Karpas-422 (cell line): ENCODE measurements at places on chromosomes 16 and 17.
A peak's percentile ranks its signal among the peaks of the same experiment; 100 is the strongest.

DNA sequence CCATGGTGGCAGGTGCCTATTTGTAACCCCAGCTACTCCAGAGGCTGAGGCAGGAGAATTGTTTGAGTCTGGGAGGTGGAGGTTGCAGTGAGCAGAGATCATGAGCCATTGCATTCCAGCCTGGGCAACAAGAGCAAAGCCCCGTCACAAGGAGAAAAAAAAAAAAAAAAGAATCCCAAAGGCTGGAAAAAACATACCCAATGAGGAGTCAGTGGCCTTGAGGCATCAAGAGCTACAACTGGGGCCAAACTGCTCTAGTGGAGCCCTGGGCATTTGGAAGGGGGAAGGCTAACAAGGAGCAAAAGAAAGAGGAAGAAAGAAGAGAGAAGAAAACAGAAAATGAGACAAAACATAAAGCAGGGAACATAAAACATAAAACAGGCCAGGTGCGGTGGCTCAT is 6.9 kb downstream of the CHST6 start:
- H3K36me3 ChIP-seq = no peaks in the 10 kb centered on the region
- H3K4me1 ChIP-seq = no peaks in the 10 kb centered on the region
- no peaks in the 10 kb centered on the region for H3K27me3 ChIP-seq
- H3K4me3 ChIP-seq = no peak overlapping the region
- no peak for DNase-seq

GRCh38 chr17:82134101-82134500 is 36.1 kb upstream of the FASN start:
- no peaks in the 10 kb centered on the region for H3K4me1 ChIP-seq
- no peak overlapping the region for H3K27ac ChIP-seq
- H3K27me3 ChIP-seq = no peaks in the 10 kb centered on the region
- no peak overlapping the region for H3K4me3 ChIP-seq

- H3K27ac ChIP-seq = no peak overlapping the region
- H3K27me3 ChIP-seq = no peaks in the 10 kb centered on the region
- no peak for DNase-seq
- no peaks in the 10 kb centered on the region for H3K4me1 ChIP-seq
- H3K4me3 ChIP-seq = no peak overlapping the region
- no peaks in the 10 kb centered on the region for H3K36me3 ChIP-seq
These were observed 29.3 kb downstream of the CRISPLD2 start for GRCh38 chr16:84848986-84849634.

- peaks cover 3% of the 10 kb centered on the region; the same call in 1 of the 2 replicates for H3K4me1 ChIP-seq
- no peak overlapping the region for H3K4me3 ChIP-seq
- H3K36me3 ChIP-seq = no peaks in the 10 kb centered on the region
- H3K27me3 ChIP-seq = no peaks in the 10 kb centered on the region
- DNase-seq = no peak
These were observed 14.8 kb downstream of the SNTB2 start for GRCh38 chr16:69201787-69202186.

GRCh38 chr16:68643847-68644246 is 1.3 kb upstream of the CDH3 start:
- no peak overlapping the region for H3K4me3 ChIP-seq
- H3K27ac ChIP-seq = no peak overlapping the region
- H3K36me3 ChIP-seq = no peaks in the 10 kb centered on the region
- no peak for DNase-seq

DNA sequence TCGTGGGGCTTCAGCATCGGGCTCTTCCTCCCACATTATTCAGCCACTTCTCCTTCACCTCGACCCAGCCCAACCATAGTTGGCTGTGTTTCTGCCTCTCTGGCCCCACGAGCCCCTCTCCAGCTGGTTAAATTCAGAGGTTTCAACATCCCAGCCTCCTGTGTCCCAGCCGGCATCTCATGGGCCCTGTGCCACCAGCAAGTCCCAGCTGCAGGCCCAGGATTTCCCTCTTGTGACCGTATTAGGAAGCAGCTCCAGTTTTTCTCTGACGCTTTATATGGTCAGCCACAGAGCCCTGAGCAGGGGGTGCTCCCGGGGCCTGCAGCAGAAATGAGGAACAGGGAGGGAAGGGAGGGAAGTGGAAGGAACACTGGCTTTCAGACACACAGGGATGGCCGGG is 27.4 kb downstream of the MYH11 start:
- no peak for DNase-seq
- no peak overlapping the region for H3K27ac ChIP-seq
- H3K4me3 ChIP-seq = no peak overlapping the region
- no peaks in the 10 kb centered on the region for H3K36me3 ChIP-seq

GRCh38 chr16:21634216-21634615 is 18.2 kb downstream of the IGSF6 start:
- no peaks in the 10 kb centered on the region for H3K4me1 ChIP-seq
- no peak overlapping the region for H3K27ac ChIP-seq
- no peak for DNase-seq
- no peaks in the 10 kb centered on the region for H3K27me3 ChIP-seq
- H3K36me3 ChIP-seq = peaks cover 2% of the 10 kb centered on the region

DNA sequence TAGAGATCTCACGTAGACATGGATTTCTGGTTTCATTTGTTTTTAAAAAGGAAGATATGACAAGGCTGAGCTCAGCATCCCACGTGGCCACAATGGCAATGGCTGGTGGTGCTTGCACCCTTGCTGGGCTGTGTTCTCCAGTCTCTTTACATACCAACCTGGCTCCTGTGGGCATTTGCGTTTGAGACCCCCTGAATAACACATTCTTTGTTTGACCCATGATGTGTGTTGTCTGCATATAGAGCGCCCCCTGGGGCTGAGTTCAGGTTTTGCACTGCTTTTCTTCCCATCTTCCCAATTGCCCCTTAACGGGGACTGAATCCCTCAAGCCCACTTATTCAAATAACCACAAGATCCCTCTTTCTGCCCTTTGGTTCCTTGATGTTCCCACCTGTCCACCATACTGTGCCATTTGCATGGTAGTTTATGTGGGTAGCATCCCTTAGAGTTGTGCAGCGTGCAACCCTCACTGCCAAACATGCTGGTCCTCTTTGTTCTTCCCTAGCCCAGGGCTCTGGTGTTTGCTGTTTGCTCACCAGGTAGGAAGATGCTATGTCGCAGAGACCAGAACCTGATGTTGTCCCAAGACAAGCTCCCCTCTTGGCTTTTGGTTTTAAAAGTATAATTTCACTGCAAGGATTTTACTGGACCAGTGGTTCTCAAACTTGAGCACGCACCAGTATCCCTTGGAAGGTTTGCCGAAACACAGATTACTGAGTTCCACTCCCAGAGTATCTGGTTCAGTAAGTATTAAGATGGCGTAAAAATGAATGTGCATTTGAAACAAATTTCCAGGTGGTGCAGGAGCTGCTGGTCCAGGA is 38.5 kb upstream of the NKD1 start:
- no peaks in the 10 kb centered on the region for H3K4me1 ChIP-seq
- no peak overlapping the region for H3K27ac ChIP-seq
- H3K36me3 ChIP-seq = no peaks in the 10 kb centered on the region
- DNase-seq = peak; percentile 76

DNA sequence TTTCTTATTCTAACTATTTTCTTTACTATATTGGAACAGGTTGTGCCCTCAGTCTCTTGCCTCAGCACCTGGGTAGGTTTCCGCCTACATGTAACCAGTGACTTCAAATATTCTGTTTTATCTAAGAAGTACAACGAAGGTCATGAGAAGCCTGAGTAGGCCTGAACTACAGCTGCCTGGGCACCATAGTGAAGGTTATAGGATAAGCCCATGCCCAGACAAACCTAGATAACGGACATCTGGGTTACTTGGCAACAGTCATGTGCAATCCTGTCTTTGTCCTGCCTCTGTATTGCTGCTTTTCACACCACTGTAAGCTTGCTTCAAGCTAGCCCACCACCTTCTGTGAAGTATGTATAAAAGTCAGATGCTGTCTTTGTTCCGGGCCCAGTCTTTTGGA is 25.4 kb upstream of the ARL4D start:
- H3K4me3 ChIP-seq = no peak overlapping the region
- H3K27me3 ChIP-seq = no peaks in the 10 kb centered on the region
- H3K4me1 ChIP-seq = peaks cover 19% of the 10 kb centered on the region

DNA sequence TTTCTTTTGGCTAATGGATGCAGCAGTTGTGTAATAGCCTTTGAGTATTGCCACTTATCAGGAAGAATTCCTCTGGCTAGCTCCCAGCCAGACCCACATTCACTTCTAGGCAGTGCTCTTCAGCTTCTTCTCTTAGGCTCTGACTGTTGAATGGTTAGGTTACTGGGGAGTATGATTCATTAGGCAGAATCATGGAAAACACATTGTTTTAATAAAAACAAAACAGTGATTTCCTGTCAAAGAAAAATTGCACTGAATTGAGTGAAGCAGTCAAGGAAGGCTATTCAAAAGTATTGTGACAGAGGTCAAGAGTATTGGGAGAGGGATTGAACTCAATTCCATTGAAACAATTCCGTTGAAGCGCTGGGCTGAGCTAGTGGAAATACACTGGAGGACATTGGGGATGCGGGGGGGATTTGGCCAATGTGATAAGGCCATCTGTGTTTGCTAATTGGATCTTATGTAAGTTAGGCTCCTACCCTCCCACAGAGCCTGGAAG is 68.0 kb downstream of the CNTNAP4 start:
- DNase-seq = no peak
- no peak overlapping the region for H3K27ac ChIP-seq
- H3K27me3 ChIP-seq = no peaks in the 10 kb centered on the region; the same call in 1 of the 2 replicates
- H3K4me3 ChIP-seq = no peak overlapping the region

GRCh38 chr17:57228911-57229310 is 27.4 kb upstream of the MSI2 start:
- H3K4me1 ChIP-seq = no peaks in the 10 kb centered on the region
- no peak overlapping the region for H3K4me3 ChIP-seq
- no peaks in the 10 kb centered on the region for H3K36me3 ChIP-seq
- no peak overlapping the region for H3K27ac ChIP-seq
- DNase-seq = no peak

GRCh38 chr16:24976061-24976779 is 38.9 kb downstream of the ARHGAP17 start:
- H3K27ac ChIP-seq = peak overlapping the region; percentile 24; the same call in 1 of the 2 replicates
- H3K4me3 ChIP-seq = no peak overlapping the region
- H3K27me3 ChIP-seq = no peaks in the 10 kb centered on the region
- H3K4me1 ChIP-seq = peaks cover 60% of the 10 kb centered on the region
- H3K36me3 ChIP-seq = no peaks in the 10 kb centered on the region

DNA sequence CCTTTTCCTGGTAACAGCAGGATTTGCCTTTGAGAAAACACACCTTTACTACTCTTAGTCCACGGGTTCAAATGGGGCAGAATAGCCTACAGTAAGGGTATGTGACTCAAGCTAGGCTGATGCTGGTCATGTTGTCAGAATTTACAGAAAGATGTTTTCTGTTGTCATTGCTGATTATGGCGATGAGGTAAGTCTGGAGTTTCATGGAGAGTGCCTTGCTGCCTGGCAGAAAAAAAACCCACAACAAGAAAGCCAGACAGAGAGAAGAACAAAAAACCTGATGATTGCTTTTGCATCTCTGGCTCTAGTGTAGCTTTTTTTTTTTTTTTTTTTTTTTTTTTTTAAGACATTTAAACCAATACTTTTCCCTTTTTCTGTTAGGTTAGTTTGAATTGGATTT is 47.9 kb downstream of the SLC6A4 start:
- H3K4me1 ChIP-seq = peaks cover 3% of the 10 kb centered on the region
- H3K4me3 ChIP-seq = no peak overlapping the region
- no peak overlapping the region for H3K27ac ChIP-seq
- H3K27me3 ChIP-seq = no peaks in the 10 kb centered on the region
- peaks cover 19% of the 10 kb centered on the region; the same call in 1 of the 2 replicates for H3K36me3 ChIP-seq
- DNase-seq = no peak

DNA sequence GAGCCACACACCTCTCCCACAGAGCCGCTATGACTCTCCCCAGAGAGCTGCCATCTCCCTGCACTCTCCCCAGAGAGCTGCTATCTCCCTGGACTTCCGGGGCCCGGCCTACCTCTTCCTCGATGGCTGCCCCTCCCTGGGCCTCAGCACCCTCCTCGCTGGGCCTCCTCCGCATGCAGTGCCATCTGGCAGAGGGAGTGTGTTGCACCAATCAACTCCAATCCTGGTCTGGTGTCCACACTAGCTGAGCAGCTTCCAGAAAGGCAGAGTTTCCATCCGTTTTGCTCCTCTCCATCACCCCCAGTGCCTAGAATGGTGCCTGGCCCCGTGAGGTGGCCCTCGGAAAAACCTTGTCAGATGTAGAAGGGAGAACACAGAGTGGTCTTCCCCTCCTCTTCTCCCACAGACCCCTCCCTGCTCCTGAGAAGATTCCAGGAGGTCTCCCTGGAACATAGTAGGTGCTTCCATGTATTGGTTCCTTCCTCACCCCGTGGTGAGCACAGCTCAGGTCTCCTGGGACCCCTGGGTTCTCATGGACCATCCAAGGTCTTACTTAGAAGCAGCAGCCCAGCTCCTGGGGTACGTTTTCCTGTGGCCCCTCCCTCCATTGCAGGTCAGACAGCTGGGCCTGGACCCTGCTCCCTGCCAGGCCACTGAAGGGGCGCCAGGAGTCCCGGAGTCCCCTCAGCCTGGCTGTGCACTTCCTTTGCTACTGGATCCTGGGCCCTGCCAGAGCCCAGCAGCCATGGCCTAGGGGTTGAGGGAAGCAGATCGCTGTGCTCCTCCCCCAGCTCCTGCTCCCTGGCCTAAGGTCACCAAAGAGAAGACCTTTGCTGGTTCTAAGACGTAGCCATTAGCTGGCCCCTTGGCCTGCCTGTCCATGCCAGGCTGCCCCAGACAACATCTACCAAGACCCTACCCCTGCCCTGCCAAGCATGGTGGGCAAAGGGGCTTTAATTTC is 233.8 kb upstream of the GSE1 start:
- H3K4me1 ChIP-seq = 0 out of 2 replicates have a peak, but pooled peaks cover 4% of the 10 kb centered on the region
- no peak for DNase-seq
- H3K4me3 ChIP-seq = no peak overlapping the region

GRCh38 chr16:86519649-86520316 is 9.5 kb downstream of the FOXF1 start:
- H3K36me3 ChIP-seq = no peaks in the 10 kb centered on the region
- DNase-seq = peak; percentile 73
- no peaks in the 10 kb centered on the region for H3K27me3 ChIP-seq
- no peaks in the 10 kb centered on the region for H3K4me1 ChIP-seq

DNA sequence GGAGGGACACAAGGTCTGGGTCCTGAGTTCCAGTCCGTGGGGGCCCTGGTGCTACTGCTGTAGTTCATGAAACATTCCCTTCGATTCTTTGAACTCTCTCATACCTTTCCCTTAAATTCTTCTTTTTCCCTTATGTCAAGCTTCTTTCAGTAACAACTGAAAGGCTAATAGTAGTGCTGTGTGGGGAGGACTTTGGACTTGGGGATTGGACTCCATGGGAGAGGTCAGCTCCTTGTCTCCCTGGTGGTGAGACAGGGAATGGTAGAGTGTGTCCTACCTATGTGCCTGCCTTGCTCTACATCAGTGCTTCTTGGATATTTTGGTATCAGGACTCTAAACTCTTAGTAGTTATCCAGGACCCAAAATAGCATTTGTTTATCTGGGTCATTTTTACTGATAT is 628.1 kb downstream of the WWOX start:
- no peaks in the 10 kb centered on the region for H3K4me1 ChIP-seq
- H3K4me3 ChIP-seq = no peak overlapping the region
- H3K27ac ChIP-seq = no peak overlapping the region
- H3K36me3 ChIP-seq = no peaks in the 10 kb centered on the region
